T-cell (primary cell): ENCODE measurements at places on chromosomes 5 and 9. TPM values are rescaled to one million over a fixed set of nuclear protein-coding genes. Genes with fewer than 3 reads are reported as not detected.

Gene PLPPR1
- not detected for total RNA-seq

DNA sequence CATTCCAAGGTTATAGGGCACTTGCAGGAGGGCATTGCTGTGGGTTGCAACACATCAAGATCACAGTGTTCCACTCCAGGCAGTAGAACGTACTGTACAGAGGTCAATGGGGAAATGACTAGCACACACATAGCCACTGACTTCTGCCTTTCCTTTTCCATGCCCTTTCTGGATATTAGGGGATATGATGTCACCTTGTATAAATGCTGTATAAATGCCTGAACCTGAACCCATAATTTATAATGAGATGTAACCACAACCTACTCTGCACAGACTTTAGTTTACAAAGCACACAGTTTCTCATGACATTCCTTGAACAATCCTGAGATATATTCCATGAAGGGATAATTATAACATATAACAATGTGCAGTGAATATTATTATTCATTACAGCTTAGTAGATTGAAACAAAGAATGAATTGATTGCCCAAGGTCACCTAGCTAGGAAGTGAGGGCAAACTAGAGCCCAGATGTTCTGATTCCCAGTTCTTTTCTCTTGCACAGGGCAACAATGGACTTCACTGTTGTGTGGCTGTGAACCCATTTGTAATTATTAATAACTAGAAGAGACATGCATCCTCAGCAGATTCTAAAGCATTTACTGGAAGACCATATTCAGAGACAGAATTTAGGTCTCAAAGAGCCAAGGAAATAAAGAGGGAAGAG lies 5.6 kb upstream of the ABLIM3 start:
- no peaks in the 10 kb centered on the region for H3K4me1 ChIP-seq
- DNase-seq = no peak
- no peak overlapping the region for H3K27ac ChIP-seq
- H3K36me3 ChIP-seq = no peaks in the 10 kb centered on the region
- H3K27me3 ChIP-seq = peaks cover 4% of the 10 kb centered on the region

Gene BRINP1
- not detected for total RNA-seq

Gene FCN2
- total RNA-seq = not detected

Gene TMEM252
- total RNA-seq = not detected
